IMR-90 (cell line): ENCODE measurements at places on chromosomes 3 and 15. TPM values are rescaled to one million over a fixed set of nuclear protein-coding genes. Genes with fewer than 3 reads are reported as not detected.

- DNase-seq, result no peak
Measured at GRCh38 chr3:72628065-72628464, 220.2 kb downstream of the SHQ1 start.

- no peak for DNase-seq
Measured at GRCh38 chr15:32743411-32744140, 25.8 kb downstream of the GREM1 start.

Gene CMTM8
- total RNA-seq, result not detected in 2 replicates

Gene ANO10
- total RNA-seq, result 41.6 and 42.5 TPM in 2 replicates

Gene LYSMD2
- 5.9 and 7.2 TPM in 2 replicates for total RNA-seq

Gene PFN2
- 256 and 342 TPM in 2 replicates for total RNA-seq
